ENCODE measurements at places on chromosomes 1 and 21.

DNA sequence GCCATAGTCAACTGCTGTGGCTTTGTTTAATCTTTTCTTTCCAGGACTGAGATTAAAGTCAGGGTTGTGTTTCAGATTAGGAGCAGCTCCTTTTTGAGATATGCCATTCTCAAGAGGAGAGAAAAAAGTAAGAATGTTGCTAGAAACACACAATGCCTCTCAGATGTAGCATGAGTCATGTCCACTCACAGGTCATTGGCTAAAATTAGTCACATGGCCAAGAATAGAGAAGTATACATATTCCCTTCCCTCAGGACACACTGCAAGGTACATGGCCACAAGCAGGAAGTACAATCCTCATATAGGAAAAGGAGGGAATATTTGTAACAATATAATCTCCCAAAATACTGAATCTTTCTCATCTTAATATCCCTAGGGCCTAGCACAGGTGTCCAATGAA is 141.9 kb upstream of the PTBP2 start:
- DNase-seq, result no peak

DNA sequence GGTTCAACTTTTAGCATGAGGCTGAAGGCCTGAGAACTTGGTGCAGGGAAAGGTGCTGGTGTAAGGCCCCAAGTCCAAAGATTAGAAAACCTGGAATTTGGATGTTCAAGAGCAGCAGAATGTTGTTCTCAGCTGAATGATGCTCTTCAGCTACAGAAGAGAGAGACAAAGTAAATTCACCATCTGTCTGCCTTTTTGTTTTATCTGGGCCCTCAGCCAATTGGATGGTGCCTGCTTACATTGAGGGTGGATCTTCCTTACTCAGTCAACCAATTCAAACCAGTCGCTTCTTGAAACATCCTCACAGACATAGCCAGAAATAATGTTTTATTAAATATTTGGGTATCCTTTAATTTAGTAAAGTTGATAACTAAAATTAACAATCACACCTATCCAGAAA is 748.2 kb upstream of the ADAMTS5 start:
- no peak for DNase-seq

DNA sequence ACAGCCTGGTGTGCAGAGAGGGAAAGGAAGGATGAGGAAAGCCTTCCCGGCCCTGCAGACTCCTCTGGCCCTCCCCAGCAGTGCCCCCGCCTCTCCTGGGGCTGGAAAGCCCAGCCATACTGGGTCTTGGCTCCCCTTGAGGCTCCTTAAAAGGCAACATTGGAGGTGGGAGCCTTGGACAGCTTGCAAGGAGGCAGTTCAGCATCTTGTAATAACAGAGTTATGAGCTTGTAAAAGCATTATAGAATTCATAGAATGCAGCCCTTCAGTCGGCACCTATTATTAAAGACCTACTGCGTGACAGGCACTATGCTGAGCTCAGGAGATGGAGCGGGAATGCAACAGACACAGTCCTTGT is 4.2 kb downstream of the TINAGL1 start:
- DNase-seq, result no peak

GRCh38 chr1:246492611-246493245 is 14.4 kb downstream of the SMYD3 start:
- DNase-seq, result no peak

GRCh38 chr1:10195570-10195969 is 14.8 kb upstream of the KIF1B start:
- DNase-seq, result no peak

DNA sequence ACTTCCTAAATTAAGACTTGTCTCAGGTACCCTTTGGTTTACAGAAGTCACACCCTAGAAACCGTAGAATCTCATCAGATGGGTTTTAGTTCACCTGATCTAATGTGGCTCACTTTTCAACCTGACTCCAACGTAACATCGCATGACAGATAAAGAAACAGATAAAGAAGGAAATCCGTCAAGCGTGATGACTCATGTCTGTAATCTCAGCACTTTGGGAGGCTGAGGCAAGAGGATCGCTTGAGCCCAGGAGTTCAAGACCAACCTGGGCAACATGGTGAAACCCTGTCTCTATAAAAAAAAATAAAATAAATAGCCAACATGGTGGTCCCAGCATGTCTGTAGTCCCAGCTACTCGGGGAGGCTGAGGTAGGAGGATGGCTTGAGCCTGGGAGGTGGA is 97.3 kb downstream of the SPSB1 start:
- no peak for DNase-seq

DNA sequence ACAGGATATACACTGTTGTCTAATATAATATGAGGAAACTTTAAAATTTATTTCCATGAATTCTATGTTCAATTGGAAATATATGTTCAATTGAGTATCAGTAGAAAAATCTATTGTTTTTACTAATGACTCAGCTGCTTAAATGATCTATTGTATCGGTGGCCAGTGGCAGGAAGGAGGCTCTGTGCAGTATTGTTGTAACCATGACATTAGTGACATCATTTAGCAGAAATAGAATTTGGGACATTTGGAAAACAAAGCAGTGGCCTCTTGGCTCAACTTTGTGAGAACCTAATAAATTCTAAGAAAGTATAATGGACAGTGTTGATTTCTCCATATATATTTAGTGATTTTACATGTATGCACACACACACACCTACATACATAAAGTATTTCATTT is 257.4 kb downstream of the PDE4B start:
- DNase-seq, result no peak

- no peak for DNase-seq
Observed at GRCh38 chr1:206575165-206575893, 36.9 kb downstream of the EIF2D start.

GRCh38 chr1:242788771-242789170 is 264.3 kb upstream of the PLD5 start:
- DNase-seq, result no peak

DNA sequence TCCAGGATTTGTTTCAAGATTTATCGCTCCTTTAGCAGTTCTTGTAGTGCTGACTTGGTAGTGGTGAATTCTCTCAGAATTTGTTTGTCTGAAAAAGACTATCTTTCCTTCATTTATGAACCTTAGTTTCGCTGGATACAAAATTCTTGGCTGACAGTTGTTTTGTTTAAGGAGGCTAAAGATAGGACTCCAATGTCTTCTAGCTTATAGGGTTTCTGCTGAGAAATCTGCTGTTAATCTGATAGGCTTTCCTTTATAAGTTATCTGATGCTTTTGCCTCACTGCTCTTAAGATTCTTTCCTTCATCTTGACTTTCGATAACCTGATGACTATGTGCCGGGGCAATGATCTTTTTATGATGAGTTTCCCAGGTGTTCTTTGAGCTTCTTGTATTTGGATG is 28.9 kb downstream of the RPAP2 start:
- DNase-seq, result no peak

DNA sequence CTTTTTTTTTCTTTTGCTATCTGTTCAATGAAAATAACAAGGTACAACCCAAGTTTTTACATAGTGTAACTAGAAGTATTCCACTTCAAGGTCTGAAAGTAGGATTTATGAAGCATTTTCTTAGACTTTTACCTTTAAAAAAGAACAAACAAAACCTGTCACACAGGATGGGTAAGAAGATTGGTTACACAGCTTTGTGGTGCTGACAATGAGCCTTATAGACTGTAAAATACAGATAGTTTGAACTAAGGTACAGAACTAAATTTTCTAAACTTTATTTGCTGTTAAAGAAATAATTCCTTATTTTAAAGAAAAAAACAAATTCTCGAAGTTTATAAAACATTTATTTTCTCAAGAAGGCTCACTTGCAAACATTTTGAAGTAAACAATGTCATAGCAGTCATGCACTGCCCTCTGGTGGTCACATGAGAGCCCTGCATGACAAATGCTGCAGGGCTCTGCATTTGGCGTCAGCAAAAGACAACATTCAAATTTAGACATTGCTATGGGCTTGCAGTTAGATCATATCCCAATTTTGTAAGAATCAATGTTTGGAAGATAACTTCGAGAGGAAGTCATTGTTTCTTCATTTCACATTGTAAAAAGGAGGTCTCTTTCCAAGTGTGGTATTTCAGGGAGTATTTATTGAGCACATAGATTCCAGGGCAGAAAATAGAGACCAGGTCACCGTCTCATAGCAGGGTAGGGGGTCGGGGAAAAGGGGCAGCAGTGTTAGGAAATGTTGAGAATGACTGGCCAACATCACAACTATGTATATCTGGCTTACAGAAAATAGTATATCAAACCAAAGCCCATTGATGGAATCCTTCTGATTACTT is 115.3 kb upstream of the FMN2 start:
- DNase-seq, result peak; percentile 1

- no peak for DNase-seq
Observed at GRCh38 chr1:21331752-21332478, 41.7 kb upstream of the ECE1 start.

GRCh38 chr1:225824533-225824941 is 14.6 kb downstream of the EPHX1 start:
- DNase-seq, result no peak

DNA sequence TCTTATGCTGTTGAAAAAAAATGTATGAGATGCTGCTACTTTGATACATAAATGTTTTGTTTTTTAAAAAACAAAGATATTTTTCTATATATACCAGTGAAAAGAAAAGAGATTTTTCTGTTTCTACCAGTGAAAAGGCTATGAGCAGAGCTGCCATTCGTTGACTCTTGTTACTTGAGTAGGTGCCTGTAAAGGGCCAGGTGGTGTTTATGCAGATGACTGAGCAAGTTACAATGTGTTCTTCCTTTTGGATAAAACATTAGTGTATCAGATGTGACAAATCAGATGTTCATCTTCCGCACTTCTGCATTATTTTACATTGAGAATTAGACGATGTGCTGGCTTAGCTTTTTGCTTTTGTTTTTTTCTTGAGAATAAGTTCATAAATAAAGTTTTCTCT is 45.4 kb downstream of the BARHL2 start:
- no peak for DNase-seq

All from activated effector memory CD4-positive, alpha-beta T cell treated with Interleukin-2 at 50 U/mL for 16 hours (primary cell).